ENCODE measurements at places on chromosomes 11 and 22. TPM values are rescaled to one million over a fixed set of nuclear protein-coding genes. Genes with fewer than 3 reads are reported as not detected.

The MED15 gene
- polyA plus RNA-seq, result 35.1 TPM

The EIF3M gene
- 323 TPM for polyA plus RNA-seq

The AMOTL1 gene
- polyA plus RNA-seq, result 0.67 TPM

The APOA5 gene
- not detected for polyA plus RNA-seq

The RTN4R gene
- 1.3 TPM for polyA plus RNA-seq

The SLN gene
- not detected for polyA plus RNA-seq

The PLA2G6 gene
- 2.6 TPM for polyA plus RNA-seq

The ZNF214 gene
- polyA plus RNA-seq, result not detected

The SAA1 gene
- polyA plus RNA-seq, result not detected

The HEPHL1 gene
- not detected for polyA plus RNA-seq

The HBE1 gene
- not detected for polyA plus RNA-seq

The OR52N4 gene
- polyA plus RNA-seq, result 1.3 TPM

The PIH1D2 gene
- polyA plus RNA-seq, result not detected

The OR52I1 gene
- polyA plus RNA-seq, result not detected

The MMP10 gene
- polyA plus RNA-seq, result not detected

GRCh38 chr11:86155200-86155844, 86.4 kb upstream of the PICALM start:
- no peak for DNase-seq

GRCh38 chr22:36610056-36610455, 81.1 kb upstream of the EIF3D start:
- DNase-seq, result no peak

- no peak for DNase-seq
Observed at GRCh38 chr11:119447664-119448242, 24.8 kb upstream of the THY1 start.

GRCh38 chr11:108705061-108705460, 40.2 kb downstream of the DDX10 start:
- DNase-seq, result no peak

DNA sequence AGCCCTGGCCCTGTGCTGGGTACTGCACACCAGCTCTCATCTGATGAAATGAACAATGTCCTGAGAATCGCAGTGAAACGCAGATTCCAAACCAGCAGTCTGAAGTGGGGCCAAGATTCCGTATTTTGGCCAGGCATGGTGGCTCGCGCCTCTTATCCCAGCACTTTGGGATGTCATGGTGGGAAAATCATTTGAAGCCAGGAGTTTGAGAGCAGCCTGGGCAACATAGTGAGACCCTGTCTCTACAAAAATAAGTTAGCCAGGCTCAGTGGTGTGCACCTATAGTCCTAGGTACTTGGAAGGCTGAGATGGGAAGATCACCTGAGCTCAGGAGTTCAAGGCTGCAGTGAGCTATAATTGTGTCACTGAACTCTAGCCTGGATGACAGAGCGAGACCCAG, 13.0 kb downstream of the LIF start:
- no peak for DNase-seq

DNA sequence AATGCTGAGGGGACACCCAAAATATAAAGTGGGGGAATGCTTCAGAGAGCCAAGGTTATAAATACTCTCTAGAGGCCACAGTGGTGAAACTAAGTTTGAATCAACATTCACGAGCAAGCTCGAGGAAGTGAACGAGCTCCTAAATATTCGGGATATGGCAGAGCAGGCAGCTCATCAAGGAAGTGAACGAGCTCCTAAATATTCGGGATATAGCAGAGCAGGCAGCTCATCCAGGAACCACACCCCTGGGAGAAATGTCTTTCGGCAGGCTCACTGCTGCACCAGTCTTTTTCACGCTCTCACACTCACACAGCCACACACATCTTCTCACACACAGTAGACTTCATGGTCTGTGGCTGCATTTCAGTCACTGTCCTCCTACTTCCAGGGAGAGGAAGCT, 787.5 kb downstream of the OPCML start:
- no peak for DNase-seq

GRCh38 chr22:31852691-31853421, 91.5 kb upstream of the YWHAH start:
- no peak for DNase-seq

DNA sequence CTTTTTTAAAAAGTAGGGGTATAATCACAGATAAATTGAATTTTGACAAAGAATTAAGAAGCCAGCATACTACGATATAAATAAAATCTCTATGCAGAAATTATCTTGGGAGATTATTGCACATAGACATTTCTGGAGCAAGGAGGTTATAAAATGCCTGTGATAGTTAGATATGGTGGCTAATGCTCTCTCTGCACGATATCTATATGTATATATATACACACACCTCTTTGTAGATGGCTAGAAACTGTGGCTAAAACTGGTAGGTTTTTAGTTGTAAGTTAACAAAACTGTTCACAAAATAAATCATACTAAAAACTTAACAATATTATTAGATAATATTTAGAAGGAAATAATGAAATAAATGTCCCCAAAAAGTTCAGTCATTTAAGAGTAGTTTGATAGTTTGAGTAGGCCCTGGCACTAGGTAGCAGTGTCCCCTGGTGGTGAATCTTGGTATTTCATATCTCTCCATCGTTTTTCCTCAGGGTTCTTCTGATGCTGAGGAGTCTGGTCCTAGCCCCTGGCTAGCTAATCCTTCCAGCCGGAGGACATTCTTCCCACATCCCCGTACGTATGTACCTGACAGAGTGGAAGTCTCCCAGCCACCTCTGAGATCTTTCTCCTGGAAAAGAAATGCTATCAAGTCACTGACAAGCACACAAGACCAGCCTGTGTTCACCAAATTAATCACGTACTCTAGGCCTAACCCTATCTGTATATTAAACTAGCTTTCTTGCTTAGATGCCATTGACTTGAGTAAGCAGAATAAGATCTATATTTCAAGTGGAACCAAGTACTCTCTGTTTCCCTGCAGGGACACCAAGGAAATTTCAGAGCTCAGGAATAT, 32.2 kb downstream of the ART5 start:
- no peak for DNase-seq

DNA sequence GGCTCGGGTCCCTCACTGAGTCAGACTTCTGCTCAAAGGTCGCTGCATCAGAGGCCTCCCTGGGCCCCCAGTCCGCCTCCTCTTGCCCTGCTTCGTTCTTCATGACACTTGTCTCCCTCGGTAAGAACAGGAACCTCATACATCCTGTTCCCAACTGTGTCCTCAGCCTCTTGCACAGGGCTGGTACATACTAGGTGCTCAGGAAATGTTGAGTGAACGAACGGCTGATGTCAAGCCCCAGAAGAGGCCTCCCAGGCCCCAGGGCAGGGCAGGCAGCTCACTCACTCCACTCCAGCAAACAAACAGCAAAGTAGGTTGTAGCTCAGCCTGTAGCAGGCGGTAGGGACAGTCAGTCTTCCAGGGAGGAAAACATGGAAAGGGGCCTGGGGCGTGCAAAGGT, 17.2 kb downstream of the SYNGR1 start:
- no peak for DNase-seq

- DNase-seq, result no peak
Observed at GRCh38 chr22:38788021-38788816, 5.7 kb downstream of the DNAL4 start.

DNA sequence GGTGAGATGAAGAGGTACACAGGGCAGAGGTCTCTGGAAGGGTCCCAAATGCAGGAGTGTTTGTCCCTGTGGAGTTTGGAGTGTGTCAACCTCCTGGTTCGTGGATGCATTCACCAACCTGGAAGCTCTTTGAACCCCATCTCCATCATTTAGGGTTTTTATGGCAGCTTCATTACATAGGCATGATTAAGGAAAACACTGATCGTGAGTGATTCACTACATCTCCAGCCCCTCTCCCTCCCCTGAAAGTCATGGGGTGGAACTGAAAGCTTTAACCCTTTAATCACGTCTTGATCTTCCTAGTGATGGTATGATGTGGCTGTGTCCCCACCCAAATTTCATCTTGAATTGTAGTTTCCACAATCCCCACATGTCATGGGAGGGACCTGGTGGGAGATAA, 19.8 kb upstream of the INCENP start:
- DNase-seq, result no peak

GRCh38 chr11:65355013-65355775, 643 bp downstream of the TIGD3 start:
- peak; percentile 69 for DNase-seq

DNA sequence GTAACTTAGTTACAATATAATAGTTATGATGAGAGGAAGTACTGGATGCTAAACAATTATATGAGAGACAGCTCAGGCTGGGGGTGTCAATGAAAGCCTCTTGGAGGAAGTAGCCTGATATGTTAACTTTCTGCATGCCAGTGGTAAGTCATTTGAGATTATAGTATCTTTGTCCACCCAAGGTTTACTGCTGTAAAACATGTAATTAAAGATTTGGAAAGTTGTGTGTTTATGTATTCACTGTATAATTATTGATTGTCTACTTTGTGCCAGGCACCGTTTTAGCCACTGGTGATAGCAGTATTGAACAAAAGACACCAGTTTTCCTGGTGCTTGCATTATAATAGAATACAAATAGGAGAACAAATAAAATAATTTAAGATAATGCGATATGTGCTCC, 624 bp upstream of the DNAJB7 start:
- DNase-seq, result no peak

- no peak for DNase-seq
Observed at GRCh38 chr11:122491509-122491908, 164.0 kb upstream of the UBASH3B start.

- no peak for DNase-seq
Observed at GRCh38 chr22:19466126-19466716, 12.8 kb downstream of the UFD1 start.

- DNase-seq, result no peak
Observed at GRCh38 chr11:18393581-18394274, 635 bp upstream of the LDHA start.

- DNase-seq, result no peak
Observed at GRCh38 chr11:106482917-106483785, 405.7 kb downstream of the AASDHPPT start.

GRCh38 chr11:123061403-123062157, at the start of gene HSPA8:
HSPA8 (minus strand) TSS chr11:123062136; CDS start chr11:123061324, 812 bp downstream.
- peak; percentile 78 for DNase-seq

- no peak for DNase-seq
Observed at GRCh38 chr11:36151933-36152580, 137.2 kb downstream of the COMMD9 start.

DNA sequence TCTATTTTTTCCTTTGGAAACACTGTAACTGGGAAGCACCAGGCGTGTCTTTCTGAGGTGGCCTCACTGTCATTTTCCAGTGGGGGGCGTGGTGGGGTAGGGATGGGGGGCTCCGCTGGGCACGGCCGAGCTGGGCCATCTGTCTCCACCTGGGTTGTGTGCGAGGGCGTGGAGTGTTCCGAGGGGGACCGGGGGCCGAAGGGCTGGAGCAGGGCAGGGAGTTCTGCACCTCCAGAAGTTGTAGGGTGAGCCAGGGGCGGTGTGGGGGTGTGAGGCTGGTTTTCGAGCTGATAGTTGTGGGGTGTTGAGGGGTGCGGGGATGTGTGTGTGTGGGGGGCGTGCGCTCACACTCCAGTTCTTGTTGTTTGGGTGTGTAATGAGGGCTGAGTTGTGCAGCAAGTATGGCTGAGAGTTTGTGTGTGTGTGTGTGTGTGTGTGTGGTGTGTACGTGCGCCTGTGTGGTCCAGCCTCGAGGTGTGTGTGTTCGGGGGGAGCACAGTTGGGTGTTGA, 10.8 kb downstream of the YPEL4 start:
- no peak for DNase-seq

DNA sequence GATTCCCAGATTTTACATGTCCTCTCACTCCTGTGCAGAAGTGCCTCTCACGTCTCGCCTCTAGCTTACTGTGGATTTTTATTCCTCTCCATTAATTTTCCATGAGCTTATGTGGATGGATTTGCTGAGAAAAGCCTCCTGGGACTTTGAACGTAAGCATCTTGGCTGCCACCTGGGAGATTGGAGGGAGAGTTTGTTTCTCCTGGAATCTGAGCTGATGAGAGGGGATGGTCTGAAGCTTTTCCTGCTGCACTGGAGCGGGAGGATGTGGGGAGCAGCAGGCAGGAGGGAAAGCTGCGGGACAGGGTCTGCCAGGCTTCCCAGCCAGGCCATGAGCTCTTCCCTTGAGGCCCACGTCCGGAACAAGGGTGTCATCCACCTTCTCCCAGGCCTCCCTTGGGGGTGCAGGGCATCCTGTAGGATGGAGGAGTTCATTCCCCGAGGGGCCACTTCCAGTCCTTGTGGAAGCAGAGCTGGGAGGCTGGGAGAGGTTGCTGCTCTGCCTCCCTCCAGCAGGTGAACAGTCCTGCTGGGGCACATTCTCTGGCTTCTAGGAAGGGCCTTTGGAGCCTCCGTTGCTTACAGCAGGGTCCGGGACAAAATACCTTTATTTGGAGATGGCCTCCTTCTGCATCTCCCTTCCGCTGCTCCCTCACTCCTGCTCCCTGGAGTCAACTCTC, 3.6 kb upstream of the SHANK2 start:
- no peak for DNase-seq

DNA sequence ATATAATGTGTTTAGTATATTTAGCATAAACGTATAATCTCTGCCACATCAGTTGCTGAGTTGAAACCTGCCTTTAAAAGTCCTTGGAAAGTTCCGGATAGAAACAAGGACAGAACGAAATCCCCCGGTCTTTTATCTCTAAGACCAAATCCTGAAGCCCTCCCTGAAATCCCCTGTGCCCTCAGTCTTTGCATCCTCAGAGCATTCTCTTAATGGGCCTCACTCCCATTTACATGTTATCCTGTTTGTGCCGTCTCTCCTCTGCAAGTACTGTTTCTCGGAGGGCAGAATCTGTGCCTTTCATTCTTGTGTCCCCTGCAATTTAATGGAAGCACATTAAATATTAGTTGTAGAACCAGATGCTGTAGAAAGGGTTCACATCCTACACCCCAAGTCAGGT, 56.0 kb downstream of the ZNRF3 start:
- no peak for DNase-seq

All from CD4-positive, CD25-positive, alpha-beta regulatory T cell (primary cell).